Stimulated activated CD4-positive, alpha-beta T cell treated with anti-CD3 and anti-CD28 coated beads, Interleukin-12 subunit alpha, Interleukin-12 subunit beta, amount 100 ng/mL, for 48 hours (primary cell): ENCODE measurements at places on chromosomes 11 and 22.

- peak; percentile 54 for DNase-seq
Observed at GRCh38 chr11:128039140-128040021, 548.0 kb downstream of the ETS1 start.

DNA sequence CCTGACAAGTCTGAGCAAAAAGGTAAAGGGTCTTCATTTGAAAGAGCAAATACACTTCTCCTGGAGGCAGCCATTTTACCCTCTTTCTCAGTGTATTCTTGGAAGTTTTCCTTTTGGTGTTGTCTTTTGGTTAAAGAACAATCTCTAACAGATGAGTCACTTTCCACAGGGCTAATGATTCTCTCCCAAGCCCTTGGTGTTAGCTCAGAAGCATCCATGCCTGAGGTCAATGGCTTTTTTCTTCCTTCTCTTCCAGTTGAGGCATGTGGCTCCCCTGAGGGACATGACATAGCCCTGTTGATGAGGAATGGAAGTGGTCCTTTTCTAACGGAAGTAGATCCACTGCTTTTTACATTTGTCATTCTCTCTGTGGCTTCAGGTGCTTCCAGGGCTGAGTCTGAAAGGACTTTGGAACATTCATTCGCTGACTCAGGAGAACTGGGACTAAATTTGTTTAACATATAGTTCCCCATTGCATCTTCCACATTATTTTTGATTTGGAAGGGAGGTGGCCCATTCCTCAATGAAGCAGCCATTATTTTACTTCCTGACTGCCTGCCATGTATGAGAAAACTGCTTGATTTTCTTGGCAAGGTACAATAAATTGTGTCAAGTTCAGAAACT lies 13.8 kb upstream of the POGLUT3 start:
- DNase-seq = no peak

DNA sequence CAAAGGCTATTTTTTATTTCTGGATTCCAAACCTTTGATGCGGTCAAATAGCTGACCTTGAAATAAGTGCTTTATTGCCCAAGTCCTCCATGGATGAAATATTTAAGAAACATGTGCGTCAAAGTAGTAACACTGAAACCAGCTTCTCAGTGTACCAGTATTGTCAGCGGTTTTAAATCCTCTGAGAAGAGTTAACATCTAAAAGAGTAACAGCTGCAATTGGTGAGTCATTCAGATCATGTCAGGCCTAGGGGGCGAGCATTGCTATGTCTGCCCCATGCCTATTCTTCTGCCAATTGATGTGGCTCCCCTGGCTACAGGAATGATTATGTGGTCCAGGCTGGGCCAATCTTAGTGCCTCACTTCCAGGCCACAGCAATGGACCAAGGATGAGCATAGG lies 263.3 kb upstream of the SORL1-AS1 start:
- DNase-seq = no peak

DNA sequence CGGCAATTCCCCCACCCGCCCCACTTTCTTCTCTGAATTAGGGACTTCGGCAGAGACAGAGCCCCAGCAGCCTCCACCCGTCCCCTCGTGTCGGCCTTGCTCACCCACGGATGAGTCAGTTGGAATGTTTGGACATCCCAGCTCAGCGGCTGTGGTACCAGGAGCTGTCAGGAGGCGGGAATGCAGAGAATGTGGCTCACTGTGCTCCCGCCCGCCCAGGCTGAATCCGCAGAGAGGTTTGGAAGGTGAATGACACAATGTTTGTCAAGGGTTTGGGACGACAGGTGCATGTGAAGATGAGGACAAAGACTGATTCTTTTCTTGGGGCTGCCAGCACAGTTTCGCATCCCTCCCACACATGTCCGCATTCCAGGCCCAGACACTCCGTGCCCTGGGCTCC lies 39.6 kb downstream of the LIF start:
- DNase-seq = no peak

- peak; percentile 17 for DNase-seq
Observed at GRCh38 chr11:2089536-2090165, 49.5 kb downstream of the IGF2 start.

DNA sequence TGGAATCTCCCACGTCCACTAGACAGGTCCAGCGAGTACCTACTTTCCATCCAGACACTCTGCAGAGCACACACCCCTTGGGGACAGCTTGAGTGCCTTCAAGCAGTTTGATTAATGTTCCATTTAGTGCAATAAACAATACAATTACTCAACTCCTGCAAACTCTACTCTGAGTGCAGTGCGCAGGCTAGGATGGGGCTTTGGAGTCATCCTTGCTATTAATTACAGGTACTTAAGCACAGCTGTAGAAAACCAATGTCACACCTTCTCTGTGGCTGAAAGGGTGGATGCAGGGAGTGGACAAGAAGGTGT lies 82.6 kb downstream of the MN1 start:
- DNase-seq = no peak

DNA sequence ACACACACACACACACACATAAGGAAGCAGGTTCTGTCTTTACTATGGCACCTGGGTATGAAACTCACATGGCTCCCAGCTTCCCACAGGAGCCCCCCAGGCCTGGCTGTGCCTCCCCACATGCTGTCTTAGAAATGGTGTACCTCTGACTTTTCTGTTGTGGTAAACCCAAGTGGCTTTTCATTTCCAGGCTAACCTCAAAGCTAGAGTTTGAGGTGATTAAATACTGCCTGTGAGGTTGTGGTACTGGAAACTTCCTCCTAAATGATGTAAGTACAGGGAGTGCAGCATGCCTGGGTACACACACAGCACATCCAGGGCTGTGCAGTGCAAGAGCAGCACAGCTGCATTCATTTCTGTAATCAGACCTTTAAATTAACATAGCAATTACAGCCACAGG lies 34.4 kb downstream of the ME3 start:
- no peak for DNase-seq

DNA sequence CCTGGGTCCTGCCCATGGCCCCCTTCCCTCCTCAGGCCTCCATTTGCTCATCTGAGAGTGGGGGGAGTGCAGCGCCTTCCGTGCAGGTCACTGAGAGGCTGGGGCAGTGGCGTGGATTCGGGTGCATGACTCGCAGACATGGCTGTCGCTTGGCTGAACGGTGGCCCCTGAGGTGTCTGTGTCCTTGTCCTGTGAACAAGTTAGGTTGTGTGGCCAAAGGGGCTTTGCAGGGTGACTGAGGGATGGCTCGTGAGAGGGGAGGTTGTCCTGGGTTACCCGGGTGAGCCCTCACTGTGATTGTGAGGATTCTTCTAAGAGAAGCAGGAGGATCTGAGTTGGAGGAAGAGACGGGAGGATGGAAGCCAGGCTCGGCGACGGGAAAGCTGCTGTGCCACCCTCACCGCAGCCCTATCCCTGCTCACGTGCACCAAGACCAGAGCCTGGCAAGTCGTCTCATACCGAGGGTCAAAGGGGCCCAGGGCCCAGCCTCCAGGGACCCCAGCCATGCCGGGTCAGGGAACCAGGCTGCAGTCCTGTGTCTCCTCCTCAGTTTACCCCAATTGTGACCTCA lies 79.1 kb downstream of the KCNQ1 start:
- no peak for DNase-seq

DNA sequence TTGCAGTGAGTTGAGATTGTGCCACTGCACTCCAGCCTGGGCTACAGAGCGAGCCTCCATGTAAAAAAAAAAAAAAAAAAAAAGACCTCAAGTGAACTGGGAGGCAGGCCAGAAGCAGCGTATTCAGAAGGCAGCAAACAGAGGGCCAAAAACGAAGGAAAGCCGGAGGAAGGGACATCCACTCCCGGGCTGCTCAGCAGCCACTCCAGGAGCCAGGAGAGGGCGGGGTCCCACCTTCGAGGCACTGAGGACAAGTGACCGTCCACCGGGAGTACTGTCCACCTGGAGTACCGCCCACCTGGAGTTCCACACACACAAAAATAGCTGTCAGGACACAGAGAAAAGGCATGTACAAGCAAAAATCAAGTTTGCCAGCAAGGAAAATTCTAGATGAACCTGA lies 5.5 kb downstream of the TOLLIP start:
- DNase-seq = no peak
